Activated T-helper 1 cell treated with anti-CD3 and anti-CD28 coated beads, Interleukin-2, amount 50 U/mL, for 16 hours (primary cell): ENCODE measurements at places on chromosomes 11 and 22.

DNA sequence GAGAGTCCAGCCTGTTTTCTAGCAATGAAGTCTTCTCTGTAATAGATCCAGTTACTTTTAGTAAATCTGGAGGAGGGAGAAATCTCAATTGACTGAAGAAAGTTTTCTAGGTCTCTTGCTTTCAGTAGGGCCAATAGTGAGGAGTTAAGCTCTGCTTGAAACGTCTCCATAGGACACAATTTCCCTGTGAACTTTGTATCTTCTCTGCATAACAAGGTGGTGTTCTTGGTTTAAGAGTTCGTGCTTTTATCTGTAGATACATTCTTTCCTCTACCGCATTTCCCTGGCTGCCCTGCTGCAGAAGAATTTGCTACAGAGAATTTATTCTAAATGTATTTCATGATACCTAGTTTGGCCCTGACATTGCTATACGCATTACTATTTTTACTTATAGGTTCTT is 183.1 kb downstream of the ARHGAP42 start:
- no peak for DNase-seq

GRCh38 chr22:38867471-38868285 is 4.3 kb downstream of the CBX6 start:
- DNase-seq: no peak

DNA sequence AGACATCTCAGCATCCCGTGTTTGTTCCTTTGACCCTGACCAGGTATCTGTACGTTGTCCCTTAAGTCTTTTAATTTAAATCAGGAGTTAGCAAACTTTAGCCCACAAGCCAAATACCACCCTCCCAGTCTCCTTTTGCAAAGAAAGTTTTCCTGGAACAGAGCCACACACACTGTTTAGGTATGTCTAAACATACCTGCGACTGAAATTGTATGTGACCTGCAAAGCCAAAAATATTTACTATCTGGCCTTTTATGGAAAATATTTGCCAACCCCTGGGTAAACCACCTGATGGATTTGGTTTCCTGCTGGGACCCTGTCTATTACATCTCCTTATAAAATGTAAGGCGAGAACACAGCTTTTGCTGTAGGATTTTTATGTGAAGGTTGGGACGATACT is 20.2 kb upstream of the RCN1 start:
- no peak for DNase-seq

- DNase-seq: no peak
Measured at GRCh38 chr11:14422052-14422813, 63.2 kb upstream of the RRAS2 start.

- DNase-seq: no peak
Measured at GRCh38 chr11:59647245-59647980, 21.4 kb downstream of the PATL1 start.

DNA sequence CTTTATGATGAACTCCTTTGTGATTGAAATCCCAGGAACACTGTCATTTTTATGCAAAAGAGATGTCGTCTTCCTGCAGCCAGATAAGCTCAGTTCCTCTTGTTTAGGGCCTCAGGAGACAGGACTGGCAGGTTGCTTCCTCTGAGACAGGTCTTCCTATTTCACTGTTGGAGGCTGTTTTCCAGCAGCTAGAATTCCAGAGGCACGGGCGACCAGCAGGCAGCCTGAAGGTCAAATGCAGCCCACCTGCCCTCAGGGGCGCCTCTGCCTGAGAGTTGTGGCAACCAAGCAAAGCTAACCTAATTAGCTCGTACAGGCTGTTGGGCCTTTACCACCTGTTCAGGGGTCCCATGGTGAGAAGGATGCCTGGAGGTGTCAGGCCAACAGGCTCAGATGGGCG is 22.3 kb downstream of the SLC6A5 start:
- DNase-seq: no peak
